ENCODE measurements at places on chromosomes 1 and 21.

- DNase-seq = no peak
These were observed 121.0 kb upstream of the C1orf105 start for GRCh38 chr1:172299515-172299914.

- no peak for DNase-seq
These were observed 50.2 kb downstream of the CAPZB start for GRCh38 chr1:19435181-19435580.

GRCh38 chr1:229154811-229155210 is 116.1 kb upstream of the RAB4A start:
- no peak for DNase-seq

GRCh38 chr1:226754097-226754496 is 15.0 kb upstream of the ITPKB start:
- DNase-seq = no peak

- DNase-seq = no peak
These were observed 50.5 kb downstream of the DSCAM start for GRCh38 chr21:40796464-40796863.

DNA sequence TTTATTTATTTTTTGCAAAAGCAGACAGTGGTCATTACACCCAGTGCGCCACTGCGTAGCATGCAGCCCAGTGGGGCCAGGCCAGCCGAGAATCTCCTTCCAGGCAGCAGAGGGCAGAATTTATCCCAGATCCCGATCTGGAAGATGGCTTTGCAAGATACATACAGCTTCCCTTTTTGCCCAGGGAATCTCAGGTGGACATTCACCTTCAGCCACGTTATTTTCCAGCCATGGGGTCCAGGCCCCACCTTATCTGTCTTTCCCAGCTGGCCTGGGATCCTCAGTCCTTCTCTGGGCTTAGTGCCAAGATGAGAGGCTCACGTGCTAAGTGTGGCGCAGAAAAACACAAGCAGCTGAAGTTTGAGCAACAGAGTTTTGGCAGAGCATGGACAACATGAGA is 123.6 kb downstream of the AJAP1 start:
- no peak for DNase-seq

GRCh38 chr1:22708777-22709176 is 1.9 kb upstream of the EPHB2 start:
- DNase-seq = no peak

- no peak for DNase-seq
These were observed 20.5 kb upstream of the YRDC start for GRCh38 chr1:37828410-37829074.

DNA sequence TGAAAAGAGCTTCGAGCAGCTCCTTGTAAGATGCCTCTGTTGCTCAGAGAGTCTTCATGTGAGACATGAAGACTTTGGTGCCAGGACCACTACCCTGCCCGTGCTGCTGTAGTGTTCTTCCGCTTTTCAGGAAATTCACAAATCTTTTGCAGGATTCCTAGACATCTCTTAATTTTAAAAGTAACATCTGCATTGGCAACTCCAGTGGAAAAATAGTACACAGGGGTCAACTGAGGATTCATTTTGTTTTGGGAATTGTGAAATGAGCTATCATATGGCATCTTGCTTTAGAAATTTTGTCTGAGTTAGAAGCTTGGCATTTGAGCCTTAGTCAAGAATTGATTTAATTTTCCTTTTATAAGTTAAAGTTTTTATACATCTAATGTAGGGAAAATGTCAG is 7.2 kb downstream of the PRDM2 start:
- DNase-seq = no peak

DNA sequence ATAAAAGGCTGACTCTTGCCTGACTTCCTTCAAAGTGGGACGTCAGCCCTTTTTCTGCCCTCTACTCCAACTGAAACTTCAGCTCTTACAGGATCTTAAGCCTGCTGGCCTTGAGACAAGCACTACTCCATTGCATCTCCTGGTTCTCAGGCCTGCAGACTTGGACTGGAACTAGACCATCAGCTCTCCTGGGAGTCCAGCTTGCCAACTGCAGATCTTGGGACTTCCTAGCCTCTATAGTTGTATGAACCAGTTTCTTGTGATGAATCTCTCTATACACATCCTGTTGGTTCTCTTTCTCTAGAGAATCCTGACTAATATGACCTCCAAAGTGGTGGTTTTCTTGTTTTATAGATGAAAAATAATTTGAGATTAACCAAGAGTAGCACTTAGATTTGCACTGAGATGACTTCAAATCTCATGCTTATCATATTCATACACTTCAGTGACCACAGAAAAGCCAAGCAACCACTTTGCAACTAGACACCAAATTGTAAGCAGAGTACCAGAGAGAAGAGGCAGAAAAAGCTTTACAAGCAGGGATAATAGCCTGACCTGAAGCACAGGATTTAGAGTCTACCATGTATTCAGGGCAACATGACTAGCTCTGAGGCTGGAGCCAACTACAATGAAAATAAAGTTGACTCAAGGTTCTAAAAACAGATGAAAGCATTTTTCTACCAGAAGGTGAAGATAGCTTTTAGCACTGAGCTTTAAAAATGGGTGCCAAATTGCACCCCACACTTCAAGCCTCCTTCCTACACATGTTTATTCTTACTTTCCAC is 661.3 kb upstream of the USP24 start:
- DNase-seq = no peak

GRCh38 chr1:100298512-100298911 is 32.5 kb downstream of the RTCA start:
- DNase-seq = no peak

All from stimulated activated CD8-positive, alpha-beta memory T cell treated with anti-CD3 and anti-CD28 coated beads, Interleukin-15, amount 100 ng/mL, for 48 hours (primary cell).